ENCODE measurements at places on chromosomes 12 and 14.
A peak's percentile ranks its signal among the peaks of the same experiment; 100 is the strongest.

DNA sequence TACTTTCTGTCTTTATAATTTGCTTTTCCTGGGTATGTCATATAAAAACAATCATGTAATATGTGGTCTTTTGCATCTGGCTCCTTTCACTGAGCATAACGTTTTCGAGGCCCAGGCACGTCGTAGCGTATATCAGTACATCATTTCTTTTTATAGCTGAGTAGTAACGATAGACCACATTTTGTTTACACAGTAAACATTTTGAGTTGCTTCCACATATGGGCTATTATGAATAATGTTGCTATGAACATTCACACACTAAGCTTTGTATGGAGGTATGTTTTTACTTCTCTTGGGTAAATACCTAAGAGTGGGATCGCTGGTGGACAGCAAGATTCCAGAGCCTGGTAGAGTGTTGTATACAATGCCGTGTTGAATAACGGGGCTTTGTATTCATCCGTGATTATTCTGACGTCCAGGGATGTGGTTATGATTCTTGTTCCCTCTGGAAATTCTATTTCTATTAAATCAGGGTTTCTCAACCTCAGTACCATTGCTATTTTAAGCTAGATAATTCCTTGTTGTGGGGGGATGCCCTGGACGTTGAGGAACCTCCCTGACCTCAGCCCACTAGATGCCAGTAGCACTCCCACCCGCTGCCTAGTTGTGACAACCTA is 38.9 kb upstream of the CIT start:
- no peak for DNase-seq

- DNase-seq, result no peak
Observed at GRCh38 chr12:105887131-105887530, 251.6 kb downstream of the NUAK1 start.

DNA sequence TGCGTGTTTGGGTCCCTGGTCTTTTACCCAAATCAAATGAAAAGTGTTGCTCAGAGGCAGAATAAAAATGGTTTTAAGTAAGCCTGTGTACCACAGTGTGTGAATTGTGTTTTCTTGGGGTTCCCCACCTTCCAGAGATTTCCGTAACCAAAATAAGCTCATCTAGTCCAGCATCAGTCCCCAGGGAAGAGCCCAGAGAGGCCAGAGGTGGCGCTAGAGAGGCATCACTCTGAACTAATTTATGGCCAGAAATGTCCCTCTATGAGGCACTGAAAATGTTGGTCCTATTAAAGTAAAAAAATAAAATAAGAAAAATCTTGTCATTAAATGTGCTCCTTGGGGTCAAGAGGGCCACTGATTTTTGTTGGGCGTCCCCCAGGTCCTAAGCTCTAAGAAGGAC is 24.9 kb upstream of the PRKAB1 start:
- no peak for DNase-seq

DNA sequence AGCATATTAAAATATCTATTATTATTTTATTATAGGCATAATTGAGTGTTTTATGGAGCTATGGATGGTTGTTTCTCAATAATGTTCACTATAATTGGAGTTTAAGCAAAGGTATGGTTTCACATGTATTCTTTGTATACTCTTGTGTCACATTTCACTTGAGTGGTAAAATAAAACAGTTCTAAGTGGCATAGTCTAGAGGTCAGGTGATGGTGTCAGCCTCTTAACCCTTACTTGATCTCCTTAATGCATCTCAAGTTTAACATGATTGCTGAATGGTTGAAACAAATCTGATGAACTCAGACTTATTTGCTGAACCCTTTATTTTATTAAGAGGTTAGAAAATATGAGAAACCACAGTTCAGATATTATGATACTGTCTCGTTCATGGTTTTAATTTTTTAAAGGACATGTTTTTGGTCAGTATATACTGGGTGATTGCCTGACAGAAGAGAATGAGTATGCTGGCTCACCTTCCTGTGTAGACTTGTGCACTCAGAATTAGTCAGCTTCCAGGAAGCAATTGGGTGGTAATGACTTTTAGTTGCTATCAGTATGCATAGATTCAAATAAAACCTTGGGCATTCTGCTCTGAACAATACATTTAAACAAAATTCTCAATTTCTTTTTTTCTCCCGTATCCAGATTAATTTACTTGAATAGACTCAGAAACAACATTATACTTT is 464.6 kb downstream of the PCNX1 start:
- peak; percentile 43 for DNase-seq

DNA sequence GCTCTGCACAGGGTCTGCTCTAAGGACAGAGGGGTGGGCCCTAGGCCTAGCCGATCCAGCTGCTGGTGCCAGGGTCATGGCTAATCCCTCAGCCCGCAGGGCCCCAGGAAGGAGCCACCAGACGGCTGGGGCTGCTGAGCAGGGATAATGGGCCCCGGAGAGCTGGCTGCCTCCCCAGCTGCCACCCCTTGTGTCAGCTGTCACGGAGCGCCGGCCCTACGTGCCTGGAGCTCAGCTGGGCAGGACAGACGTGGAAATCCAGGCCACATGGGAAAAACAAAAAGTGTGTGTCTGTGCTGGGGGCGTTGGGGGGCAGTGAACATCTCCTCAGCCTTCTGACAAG is 36.2 kb downstream of the CHGA start:
- no peak for DNase-seq

- peak; percentile 67 for DNase-seq
Observed at GRCh38 chr14:67526676-67527459, 6.2 kb upstream of the PLEKHH1 start.

All from activated naive CD4-positive, alpha-beta T cell treated with anti-CD3 and anti-CD28 coated beads for 36 hours (primary cell).